ENCODE measurements at places on chromosomes 1 and 21.

DNA sequence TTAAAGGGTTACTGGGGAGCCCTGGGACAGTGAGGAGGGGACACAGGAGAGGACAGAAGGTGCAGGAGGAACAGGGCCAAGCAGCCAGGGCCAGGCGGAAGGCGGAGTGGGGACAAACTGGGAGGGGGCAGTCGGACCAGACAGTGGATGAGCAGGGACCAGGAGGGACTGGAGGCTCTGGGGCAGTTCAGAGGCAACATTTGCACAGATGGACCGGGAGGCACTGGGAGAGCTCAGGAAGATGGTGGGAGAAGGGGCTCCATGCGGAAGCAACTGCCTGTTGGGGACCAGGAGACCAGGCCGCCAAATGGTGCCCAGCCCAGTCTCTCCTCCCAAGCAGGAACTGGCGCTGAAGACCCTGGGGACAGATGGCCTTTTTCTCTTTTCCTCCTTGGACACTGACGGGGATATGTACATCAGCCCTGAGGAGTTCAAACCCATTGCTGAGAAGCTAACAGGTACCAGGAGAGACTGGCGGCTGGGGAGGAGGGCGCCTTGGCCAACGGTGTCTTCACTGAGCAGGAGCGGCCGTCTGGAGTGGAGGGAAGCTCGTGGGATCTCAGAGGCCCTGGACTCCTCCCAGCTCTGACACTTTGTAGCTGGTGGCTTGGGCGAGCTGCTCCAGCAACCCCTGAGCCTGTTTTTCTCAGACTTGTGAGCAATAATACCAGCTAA, 847 bp downstream of the SELENON start:
- no peak for DNase-seq

DNA sequence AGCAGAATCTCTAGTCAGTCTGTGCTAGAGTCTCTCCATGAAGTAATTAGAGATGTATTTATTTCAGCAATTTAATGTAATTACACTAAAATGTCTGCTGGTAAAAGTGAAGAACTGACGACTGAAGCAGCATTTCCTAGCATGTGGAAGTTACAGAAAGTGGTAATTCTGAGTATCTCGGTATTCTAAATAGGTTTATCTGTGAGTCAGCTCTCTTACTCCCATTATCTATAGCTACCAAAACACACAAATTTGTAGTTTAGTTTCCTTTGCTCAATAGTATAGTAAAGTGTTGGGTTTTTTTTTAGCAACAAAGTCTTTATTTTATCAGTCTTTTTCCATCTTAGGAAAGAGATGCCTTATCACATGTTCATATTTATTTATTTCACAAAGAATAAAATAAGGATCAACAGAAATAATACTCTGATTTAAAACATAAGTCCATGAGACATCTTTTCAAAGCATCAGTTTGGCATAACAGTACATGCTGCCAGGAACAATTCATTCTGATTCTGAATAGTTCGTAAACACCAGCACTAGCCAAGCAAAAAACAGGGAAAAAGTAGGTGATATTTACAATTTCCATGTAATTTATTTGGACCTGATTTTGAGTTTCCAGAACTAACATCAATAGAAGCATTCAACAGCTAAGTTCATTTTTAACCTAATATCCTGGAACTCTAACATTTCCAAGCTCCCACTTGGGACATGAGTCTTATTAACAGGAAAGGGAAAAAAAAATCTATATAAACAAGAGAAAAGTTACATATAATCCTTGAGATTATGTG, 76.3 kb downstream of the KCNT2 start:
- no peak for DNase-seq

- DNase-seq, result no peak
Measured at GRCh38 chr1:2603521-2604155, 17.1 kb downstream of the PRXL2B start.

DNA sequence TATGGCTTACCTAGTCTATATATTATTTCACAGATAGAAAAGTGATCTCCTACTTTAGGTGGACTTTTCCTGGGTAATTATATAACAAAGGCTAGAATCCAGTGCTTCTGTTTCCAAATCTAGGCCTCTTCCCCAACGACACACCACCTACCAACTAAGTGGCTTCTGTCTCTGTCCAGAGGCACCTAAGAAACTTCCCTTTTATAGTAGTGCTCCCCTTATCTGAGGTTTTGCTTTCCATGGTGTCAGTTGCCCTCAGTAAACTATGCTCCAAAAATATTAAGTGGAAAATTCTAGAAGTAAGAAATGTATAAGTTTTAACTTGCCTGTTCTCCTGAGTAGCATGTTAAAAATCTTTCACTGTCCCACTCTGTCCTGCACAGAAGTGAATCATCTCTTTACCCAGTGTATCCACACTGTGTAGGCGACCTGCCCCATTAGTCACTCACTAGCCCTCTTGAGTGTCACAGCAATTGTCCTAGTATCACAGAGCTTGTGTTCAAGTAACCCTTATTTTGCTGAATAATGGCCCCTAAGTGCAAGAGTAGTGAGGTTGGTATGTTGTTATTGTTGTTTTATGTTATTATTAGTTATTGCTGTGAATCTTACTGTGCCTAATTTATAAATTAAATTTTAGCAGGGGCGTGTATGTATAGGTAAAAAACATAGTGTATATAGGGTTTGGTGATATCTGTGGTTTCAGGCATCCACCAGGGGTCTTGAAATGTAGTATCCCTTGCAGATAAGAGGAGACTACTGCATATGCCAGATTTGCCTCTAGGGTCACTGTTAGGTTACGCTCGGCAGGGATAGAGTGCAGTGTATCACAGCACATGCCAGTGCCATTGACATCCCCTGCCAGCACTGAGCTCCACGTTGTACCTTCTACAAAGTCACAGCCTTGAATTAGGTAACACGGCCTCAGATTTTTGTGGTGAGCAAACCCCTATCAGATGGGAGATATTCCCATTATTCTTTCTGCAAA, 14.7 kb upstream of the CD53 start:
- no peak for DNase-seq

DNA sequence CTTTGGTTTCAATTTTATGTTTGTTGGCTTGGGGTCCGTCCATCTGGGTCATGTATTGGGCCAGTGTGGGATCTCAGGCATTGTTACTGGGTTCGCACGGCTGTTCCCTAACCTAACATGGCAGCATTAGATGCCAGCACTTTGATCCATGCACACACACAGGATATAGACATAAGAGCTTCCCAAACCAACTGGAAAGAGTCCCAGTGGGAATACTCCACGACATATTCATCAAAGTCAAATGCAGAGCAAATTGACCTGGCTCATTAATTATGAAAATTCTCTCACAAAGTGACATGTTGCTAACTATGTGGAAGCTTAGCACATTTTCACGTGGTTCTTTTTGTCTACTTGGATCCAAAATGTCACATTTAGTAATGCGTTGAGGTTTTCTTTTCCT, 130.4 kb downstream of the SETD4 start:
- DNase-seq, result no peak

DNA sequence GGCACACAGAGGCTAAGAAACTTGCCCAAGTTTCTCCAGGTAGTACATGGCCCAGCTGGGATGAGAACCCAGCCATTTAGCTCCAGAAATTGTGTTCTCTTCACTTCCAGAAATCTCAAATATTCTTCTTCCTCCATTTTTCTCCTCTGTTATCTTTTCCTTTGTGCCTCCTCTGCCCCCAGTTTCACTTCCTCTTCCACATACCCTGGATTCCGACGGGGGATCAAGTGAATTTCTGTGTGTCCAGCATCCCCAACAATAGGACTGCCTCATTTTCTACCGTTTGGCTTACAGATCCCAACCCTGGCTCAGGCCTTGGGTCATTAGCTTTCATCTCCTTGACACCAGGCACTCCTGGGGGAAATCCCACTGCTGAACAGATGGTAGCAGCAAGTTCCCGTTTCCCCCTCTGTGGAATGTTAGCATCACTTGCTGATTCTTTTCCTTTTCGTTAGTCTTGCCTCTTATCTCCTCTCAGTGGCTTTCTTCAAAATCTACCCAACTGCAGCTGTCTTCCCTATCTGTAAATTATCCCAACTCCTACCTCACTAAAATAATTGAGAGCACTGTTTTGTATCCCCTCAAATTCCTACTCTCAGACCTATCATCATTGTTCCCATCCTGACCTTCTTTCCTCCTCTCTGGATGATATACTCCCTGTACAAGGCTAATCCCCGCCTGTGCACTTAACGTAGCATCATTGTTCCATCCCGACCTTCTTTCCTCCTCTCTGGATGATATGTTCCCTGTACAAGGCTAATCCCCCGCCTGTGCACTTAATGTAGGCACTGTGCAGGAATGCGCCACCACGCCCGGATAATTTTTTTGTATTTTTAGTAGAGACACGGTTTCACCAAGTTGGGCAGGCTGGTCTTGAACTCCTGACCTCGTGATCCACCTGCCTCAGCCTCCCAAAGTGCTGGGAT, 36.5 kb downstream of the SCCPDH start:
- DNase-seq, result no peak

DNA sequence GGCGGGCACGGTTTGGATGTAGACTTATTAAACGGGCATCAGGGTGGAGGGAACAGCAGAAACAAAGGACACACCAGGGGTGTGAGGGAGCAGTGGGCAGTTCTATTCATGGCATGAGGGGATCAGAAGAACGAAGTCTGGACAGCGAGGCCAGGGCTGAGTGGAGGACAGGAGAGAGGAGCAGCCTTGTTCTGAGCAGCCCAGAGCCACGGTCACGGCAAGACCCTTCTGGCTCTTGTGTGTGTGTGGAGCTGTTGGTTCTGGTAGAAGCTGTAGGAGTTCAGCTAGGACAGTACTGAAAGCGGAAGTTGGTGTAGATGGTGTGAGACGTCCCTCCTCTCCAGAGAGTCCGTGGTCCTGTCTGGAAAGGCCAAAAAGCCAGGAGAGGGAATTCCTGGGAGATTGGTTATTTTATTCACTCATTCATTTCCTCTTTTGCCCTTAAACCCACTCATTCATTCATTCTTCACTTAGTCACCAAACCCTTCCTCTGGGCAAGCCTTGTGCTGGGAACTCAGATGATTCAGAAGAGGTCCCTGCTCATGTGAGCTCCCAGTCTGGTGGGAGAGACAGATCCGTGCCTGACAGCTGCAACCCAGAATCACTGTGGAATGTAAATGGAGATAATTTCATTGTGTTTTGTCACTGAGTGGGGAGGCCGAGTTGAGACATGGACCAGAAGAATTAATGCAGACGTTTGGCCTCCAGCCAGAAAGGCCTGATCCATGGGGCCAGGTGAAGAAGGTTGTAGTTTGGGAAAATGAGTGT, 4.1 kb upstream of the ACOT11 start:
- no peak for DNase-seq

- no peak for DNase-seq
Measured at GRCh38 chr1:62436039-62436465, 797 bp upstream of the USP1 start.

- DNase-seq, result no peak
Measured at GRCh38 chr1:156392452-156392853, 23.4 kb downstream of the RHBG start.

GRCh38 chr1:226628612-226629155, 80.1 kb downstream of the STUM start:
- DNase-seq, result peak; percentile 48

- no peak for DNase-seq
Measured at GRCh38 chr1:25544819-25545218, 1.4 kb downstream of the LDLRAP1 start.

DNA sequence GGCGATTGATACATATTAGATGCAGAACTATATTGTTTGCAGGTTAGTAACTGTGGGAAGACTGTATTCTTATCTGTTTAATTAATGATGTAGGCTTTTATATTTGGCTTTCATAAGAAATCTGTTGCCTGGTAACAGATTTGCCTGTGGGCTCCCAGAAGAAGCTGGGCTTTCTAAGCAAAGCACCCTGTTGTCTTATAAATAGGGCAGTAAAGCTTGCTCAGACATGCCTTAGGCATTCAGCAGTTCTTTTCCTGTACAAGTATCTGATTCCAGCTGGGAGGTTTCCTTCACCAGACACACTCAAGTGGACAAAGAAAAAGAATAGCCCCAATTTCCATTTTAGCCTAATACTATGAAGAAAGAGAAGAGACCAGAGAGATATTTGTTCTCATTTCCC, 524.0 kb downstream of the LRRIQ3 start:
- peak; percentile 10 for DNase-seq

- no peak for DNase-seq
Measured at GRCh38 chr1:6464514-6464836, 1.5 kb downstream of the TNFRSF25 start.

- DNase-seq, result no peak
Measured at GRCh38 chr1:178055093-178055492, 38.8 kb upstream of the RASAL2 start.

DNA sequence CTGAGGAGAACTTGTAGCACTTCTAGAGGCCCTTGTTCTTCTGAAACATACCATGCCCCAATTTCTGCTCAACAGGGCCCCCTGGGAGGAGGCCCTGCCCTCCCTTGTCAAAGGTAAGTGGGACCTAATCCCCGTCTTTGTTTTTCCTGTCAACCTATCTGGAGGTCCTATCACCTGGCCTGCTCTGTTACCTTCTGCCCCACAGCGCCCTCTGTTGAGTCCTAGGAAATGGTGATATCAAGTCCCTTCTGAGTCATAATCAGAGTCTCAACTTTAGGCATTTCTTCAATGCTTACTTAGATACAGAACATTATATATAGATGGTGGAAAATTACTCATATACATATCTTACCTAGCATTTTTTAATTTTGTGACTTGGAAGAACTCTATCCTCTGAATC, 28.2 kb upstream of the FCRL4 start:
- DNase-seq, result no peak

DNA sequence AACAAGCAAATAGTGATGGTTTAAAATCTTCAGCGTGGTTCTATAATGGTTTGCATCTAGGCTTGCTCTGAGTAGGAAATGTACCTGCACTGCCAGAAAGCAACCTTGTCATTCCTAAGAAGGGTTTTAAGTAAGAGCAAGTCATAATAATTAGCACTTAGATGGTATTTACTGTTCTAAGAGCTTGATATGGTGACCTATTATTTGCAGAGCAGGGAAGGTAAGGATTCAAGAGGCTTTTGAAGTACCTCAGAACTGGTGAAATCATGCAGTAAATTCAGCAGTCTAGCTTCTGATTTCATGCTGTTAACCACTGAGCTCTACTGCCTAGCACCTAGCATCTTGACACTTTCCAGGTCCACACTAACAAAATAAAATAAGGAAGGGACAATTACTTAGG, 23.7 kb downstream of the ATP1A1 start:
- no peak for DNase-seq

- no peak for DNase-seq
Measured at GRCh38 chr1:200153277-200154055, 126.0 kb downstream of the NR5A2 start.

- no peak for DNase-seq
Measured at GRCh38 chr1:31688233-31688918, 15.4 kb downstream of the COL16A1 start.

DNA sequence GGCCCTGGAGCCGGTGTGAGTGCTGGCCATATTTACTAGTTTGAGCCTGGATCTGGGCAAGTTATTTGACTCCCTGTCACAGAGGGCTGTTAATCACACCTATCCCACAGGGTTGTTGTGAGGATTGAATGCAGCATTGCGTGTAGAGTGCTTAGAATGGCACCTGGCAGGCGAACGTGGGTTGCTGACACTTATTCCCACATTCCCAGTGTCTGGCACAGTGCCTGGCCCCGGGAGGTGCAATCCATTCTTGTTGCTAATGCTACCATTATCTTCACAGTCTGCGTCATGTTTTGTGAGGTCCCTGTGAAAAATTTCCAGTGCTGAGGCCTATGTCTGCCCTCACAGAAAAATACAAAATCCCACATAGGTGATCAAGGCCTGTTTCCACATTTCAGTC, 66.1 kb downstream of the CD2 start:
- DNase-seq, result no peak

All from DMS 273 treated with DMSO at 0.1 percent for 48 hours (cell line).